ENCODE measurements at places on chromosomes 16 and 17.

DNA sequence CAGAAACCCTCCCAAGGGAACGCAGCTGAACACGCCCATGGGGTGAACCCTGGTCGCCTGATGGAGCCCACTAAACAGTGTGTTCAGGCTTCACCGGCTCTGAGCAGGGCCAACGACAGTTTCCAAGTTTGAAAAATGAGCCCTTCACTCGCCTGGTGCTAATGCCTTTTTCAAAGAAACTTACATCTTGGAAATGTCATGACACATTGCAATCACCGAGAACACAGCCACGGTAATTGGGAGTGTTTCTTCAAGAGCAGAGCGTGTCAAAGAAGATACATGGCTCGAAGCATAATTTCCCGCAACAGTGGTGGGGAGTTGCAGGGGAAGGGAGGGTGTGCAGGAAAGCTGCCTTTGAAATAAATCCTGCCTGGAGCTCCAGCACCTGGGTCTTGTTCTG is 463.2 kb downstream of the TMEM114 start:
- DNase-seq, result no peak

- DNase-seq, result no peak
Measured at GRCh38 chr16:67304020-67304419, 22.5 kb downstream of the KCTD19 start.

GRCh38 chr16:30009085-30009862 is 1.6 kb downstream of the DOC2A start:
- DNase-seq, result no peak

DNA sequence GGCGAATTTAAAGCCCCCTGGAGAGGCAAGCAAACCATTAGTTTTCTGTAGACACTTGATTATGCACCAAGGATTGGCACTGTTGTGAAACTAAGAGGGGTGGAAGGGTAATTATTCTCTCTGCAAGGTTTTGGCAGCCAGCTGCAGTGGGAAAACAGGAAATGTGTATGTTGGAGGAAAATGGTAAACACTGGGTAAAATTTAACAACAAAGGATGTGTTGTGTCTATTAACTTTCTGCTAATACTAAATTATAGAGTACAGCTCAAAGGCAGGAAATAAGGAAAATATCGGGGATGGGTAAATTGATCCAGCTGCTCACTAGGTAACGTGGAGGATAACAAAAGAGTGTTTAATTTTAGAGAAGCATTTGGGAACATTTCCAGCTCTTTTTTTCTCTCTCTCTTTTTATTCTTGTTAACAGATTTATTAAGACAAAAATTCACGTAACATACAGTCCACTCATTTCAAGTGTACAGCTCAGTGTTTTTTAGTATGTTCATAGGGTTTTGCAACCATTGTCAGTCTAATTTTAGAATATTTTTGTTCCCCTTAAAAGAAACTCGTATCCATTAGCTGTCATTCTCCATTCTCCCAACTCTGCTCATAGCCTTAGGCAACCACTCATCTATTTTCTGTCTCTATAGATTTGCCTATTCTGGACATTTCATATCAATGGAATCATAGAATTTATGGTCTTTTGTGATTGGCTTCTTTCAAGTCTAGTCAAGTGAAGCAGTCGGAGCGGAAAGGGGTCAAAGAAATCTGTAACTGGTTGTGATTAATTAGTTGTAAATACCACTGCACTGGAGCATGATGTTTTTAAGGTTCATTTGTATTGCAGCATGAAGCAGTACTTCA is 41.8 kb downstream of the TANGO6 start:
- DNase-seq, result no peak

DNA sequence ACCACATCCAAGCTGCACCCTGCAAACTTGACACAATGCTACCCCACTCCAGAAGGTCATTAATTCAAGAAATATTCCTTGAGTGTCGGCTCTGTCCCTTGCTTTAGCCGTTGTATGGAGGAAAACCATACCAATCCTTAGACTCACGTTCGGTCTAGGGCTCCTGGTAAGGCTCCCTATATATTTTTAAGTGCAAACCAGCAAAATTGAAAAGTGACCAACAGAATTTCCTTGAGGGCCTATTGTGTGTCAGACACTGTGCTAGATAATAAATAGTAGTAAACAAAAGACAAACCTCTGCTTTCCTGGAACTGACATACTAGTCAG is 390 bp upstream of the BBS2 start:
- no peak for DNase-seq
